ENCODE measurements at places on chromosomes 6 and 20.

DNA sequence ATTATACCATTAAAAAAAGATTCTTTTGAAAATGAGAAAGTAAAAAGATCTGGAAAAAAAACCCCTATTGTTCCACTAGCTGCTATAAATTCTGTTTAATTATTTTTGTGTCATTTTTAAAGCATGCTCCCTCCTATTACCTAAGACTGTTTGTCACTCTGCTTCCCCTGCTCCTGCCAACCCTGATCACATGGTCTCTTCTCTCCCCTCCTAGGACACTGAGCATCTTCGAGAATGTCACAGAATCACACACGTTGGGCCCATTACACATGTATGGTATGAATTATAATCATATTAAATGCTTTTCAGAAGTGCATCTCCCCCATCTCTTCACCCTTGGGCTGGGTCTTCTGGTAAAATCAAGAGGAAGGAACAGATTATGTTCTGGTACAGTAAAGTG, 6.2 kb downstream of the SNAP91 start:
- no peak for DNase-seq

DNA sequence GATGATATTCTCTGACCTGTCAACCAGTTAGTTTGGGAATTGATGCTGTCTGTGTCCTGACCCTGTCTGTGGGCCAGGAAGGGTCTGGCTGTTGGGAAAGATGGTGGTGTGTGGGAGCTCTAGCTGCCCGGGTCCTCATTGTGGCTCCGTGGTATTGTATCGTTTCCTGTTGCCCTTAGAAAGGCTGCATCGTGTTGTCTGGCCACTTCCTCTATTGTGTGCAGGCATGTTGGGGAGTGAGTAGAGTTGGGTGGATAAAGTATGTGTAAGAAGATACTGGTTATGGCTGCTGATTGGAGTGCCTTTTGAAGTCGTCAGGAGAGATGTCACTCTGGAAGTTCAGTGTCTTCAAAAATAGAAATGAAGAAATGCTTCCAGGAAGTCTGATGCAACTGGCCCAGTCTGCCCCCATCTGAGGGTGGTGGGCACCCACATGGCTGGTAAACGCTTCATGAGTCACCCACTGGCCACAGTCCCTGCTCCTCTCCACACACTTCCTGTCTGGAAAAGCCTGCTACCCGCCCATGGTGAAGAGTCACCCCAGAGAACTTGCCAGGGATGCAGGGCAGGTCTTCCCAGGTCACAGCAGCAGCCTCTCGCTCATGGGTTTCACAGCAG, 27.9 kb downstream of the PPARD start:
- no peak for DNase-seq

DNA sequence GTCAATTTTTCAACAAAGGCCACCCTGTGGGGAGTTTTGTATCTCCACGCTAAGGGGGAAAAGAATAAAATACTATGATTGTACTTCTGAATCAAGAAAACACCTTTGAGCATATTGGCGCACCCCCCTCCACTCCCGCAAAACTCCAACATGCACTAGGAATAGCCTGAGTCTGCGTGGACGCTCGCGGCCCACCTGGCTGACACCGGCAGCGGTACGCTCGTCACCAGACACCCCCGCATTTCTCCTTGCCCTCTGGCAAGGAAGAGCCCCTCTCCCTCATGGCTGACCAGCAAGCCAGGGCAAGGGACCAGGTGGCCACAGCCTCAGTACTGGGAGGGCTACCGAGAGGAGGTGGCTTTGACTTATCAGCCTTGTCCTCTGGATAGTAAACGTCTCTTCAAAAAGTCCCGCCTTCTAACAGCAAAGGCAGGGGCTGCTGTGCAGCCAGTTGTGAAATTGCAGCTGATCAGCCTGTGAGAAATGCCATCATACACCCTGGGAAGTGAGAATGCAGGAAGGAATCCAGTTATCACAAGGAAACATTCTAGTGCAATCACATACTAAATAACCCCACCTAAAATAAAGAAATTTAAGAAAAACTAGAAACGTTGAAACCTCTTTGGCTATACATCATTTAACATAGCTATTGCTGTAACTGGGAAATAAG, 84.2 kb downstream of the HUS1B start:
- DNase-seq: no peak

- no peak for DNase-seq
Measured at GRCh38 chr20:17683218-17684076, 1.4 kb upstream of the RRBP1 start.
